ENCODE measurements at places on chromosomes 1 and 21.

- H3K27me3 ChIP-seq, result no peaks in the 10 kb centered on the region
- no peaks in the 10 kb centered on the region for H3K4me1 ChIP-seq
- no peak overlapping the region for H3K4me3 ChIP-seq
- H3K36me3 ChIP-seq, result peaks cover 30% of the 10 kb centered on the region
- no peak overlapping the region for H3K27ac ChIP-seq
Observed at GRCh38 chr1:68157416-68157815, 74.9 kb downstream of the WLS start.

- no peaks in the 10 kb centered on the region for H3K27me3 ChIP-seq
- no peaks in the 10 kb centered on the region for H3K36me3 ChIP-seq
- peaks cover 41% of the 10 kb centered on the region for H3K4me1 ChIP-seq
- H3K4me3 ChIP-seq, result no peak overlapping the region
- DNase-seq, result no peak
- no peak overlapping the region for H3K27ac ChIP-seq
Observed at GRCh38 chr1:237875291-237875690, 15.4 kb downstream of the ZP4 start.

DNA sequence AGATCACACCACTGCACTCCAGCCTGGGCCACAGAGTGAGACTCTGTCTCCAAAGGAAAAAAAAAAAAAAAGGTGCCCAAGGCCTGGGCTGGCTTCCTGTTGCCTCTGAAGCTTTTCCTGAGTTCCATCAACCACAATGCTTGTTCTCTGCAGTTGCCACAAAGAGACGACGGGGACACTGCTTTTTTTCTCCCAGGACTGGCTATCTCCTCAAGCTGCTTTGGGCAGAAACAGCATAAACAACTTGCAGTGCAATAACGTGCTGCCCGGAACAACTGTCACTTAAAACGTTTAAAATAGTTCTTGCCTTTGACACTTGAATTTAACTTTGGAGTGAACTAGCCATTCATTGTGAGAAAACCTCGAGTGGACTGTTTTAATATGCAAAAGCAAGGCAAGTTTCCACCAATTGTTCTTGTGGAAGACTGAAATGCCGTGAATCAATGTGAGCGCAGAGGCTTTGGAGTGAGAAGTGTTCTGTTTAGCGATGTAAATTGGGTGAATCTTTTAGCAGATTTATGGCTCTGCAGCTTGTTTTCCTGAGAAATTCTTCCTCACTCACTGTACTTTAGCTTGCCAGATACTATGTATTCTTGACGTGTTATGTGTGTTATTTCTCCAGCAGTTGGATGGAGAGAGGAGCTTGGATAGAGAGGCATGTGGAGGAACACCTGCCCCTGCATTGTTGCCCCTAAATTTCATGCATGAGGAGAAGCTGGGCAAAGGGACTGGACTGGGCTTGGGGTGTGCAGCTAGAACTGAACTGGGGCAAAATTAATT, 188.1 kb upstream of the KIAA0040 start:
- H3K27me3 ChIP-seq, result no peaks in the 10 kb centered on the region
- H3K36me3 ChIP-seq, result no peaks in the 10 kb centered on the region
- no peak for DNase-seq
- no peaks in the 10 kb centered on the region for H3K4me1 ChIP-seq
- H3K4me3 ChIP-seq, result no peak overlapping the region

DNA sequence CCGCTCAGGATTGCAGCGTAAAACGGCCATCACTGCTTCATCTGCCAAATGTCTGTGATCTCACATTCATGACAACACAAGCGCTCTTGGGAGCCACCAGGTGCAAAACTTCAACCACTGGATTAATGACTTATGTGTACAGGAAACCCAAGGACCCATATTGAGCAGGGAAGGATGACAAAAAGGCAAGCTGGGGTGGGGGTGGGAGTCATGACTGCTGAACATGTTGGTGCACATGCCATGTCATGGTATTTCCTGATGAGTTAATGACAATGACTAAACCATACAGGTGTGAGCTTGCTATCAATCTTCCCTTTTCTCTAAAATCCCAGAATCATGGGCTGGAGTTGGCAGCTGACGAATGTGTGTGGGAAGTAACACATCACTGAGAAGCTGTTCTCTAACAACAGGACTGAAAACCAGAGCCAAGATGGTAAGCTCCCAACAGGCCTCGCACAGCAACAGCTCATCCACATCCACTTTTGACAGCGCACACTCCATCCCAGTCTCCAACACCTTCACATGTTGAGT, 3.1 kb upstream of the SH2D5 start:
- no peak overlapping the region for H3K4me3 ChIP-seq
- no peaks in the 10 kb centered on the region for H3K27me3 ChIP-seq
- peaks cover 19% of the 10 kb centered on the region for H3K36me3 ChIP-seq
- peak; percentile 64 for DNase-seq
- peak overlapping the region; percentile 95 for H3K27ac ChIP-seq

DNA sequence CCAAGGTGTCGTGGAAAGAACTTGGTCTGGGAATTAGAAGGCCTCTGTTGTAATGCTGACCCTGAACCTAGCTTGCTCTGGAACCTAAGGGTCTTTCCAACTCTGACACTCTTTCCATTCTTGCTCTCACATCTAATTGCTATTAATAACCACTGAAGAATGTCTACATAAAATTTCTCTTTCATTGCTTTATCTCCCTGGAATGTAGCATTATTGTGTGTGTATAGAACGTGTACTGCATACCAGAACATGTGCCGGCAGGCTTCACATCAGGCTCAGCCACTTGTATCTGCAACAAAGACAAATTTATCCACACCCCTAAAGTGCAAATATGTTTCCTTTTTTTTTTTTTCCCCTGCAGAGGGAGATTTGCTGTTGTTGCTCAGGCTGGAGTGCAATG, 13.9 kb upstream of the LAX1 start:
- no peaks in the 10 kb centered on the region for H3K27me3 ChIP-seq
- H3K27ac ChIP-seq, result peak overlapping the region; percentile 80
- no peak overlapping the region for H3K4me3 ChIP-seq
- H3K4me1 ChIP-seq, result peaks cover 29% of the 10 kb centered on the region
- H3K36me3 ChIP-seq, result no peaks in the 10 kb centered on the region

DNA sequence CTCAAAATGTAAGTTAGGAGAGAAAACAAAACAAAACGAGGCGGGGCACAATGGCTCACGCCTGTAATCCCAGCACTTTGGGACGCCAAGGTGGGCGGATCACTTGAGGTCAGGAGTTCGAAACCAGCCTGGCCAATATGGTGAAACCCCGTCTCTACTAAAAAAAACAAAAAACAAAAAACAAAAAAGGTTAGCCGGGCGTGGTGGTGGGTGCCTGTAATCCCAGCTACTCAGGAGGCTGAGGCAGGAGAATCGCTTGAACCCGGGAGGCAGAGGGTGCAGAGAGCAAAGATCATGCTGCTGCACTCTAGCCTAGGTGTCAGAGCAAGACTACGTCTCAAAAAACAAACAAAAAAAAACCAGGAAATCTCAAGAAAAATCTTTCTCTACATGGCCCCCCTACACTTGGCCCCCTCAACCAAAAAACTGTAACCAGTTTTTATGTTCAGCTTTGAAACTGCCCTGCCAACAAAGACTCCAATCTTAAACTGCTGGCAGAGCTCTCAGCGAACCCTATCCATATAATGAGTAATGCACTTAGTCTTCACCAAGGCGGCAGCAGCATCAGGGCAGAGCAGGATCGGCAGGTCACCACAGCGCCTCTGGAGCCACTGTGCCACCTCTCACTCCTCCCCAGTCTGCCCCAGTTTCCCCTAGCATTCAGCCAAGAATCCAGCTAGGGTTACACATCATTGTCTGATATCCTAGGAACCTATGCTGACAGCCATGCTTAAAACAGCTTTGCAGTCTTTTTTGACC, 71.7 kb downstream of the JAK1 start:
- H3K4me1 ChIP-seq, result peaks cover 17% of the 10 kb centered on the region
- H3K4me3 ChIP-seq, result no peak overlapping the region
- no peak for DNase-seq
- no peaks in the 10 kb centered on the region for H3K27me3 ChIP-seq
- H3K27ac ChIP-seq, result no peak overlapping the region

DNA sequence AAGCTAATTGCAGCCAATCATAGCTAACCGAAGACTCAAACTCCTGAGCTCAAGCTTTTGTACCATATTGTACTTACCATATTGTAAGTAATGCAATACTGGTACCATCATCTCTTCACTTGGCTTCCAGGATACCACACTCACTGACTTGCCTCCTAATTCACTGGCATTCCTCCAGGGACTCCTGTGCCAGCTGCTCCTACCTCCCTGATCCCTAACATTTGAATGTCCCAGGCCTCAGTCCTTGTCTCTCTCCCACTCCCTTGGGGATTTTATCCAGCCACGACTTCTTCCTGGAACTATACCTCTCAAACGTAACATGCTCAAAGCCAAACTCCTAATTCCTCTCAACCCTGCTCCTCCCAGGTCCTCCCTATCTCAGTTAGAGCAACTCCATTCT, 33.8 kb downstream of the USP48 start:
- no peak for DNase-seq
- H3K27ac ChIP-seq, result no peak overlapping the region
- H3K36me3 ChIP-seq, result peaks cover 81% of the 10 kb centered on the region
- no peak overlapping the region for H3K4me3 ChIP-seq
- H3K27me3 ChIP-seq, result no peaks in the 10 kb centered on the region
- no peaks in the 10 kb centered on the region for H3K4me1 ChIP-seq

DNA sequence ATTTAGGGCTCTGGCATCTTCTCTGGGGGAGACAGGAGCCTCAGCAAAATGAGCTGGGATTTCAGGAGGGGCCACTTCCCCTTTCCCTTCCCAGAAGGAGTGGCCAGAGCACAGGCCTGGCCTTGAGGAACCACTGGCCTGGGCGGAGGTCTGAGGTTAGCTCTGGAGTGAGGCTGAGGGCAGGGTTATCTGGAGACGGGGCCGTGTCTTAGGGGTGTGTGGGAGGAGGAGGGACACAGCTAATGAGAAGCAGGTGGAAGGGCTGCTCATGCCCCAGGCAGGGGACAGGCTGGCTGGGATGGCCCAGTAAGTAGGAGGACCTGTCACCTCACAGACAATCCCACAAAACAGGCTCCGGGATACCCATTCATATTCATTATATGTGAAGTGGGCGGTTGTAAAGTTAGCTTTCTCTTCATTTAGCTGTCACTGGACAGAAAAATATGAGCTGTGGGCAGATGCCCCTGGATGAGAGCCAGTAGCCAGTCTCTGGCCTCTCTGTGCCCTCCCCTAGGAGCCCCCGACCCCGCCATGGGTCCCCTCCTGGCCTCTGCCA, 12.4 kb downstream of the ALX3 start:
- no peak overlapping the region for H3K4me3 ChIP-seq
- H3K27ac ChIP-seq, result no peak overlapping the region
- H3K36me3 ChIP-seq, result peaks cover 48% of the 10 kb centered on the region
- no peak for DNase-seq

GRCh38 chr1:236455243-236455642, 61.2 kb downstream of the EDARADD start:
- no peak overlapping the region for H3K4me3 ChIP-seq
- DNase-seq, result no peak
- H3K27ac ChIP-seq, result no peak overlapping the region
- H3K36me3 ChIP-seq, result no peaks in the 10 kb centered on the region
- H3K4me1 ChIP-seq, result no peaks in the 10 kb centered on the region

DNA sequence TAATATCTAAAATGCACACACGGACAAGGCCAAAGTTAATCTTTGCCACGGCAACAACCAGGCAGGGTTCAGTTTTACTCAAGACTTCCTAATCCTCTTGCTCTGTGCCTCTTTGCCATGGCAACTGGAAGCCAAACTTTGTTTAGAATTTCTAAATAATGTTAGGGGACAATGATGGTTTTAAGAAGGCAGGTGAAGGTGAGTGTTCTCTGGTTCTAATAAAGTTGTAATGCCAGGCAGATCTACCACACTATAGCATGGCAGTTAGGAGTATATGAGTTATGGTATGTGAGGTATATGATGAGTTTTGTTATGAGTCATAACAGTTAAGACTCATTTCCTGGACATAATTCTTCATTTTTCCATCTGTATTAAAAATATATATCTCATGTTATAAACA, 2.7 kb downstream of the PTPRC start:
- H3K36me3 ChIP-seq, result no peaks in the 10 kb centered on the region
- H3K27me3 ChIP-seq, result no peaks in the 10 kb centered on the region
- DNase-seq, result no peak
- H3K27ac ChIP-seq, result peak overlapping the region; percentile 39
- peaks cover 13% of the 10 kb centered on the region for H3K4me1 ChIP-seq

- no peak overlapping the region for H3K27ac ChIP-seq
- peaks cover 7% of the 10 kb centered on the region for H3K4me1 ChIP-seq
Observed at GRCh38 chr1:1245817-1246576, 525 bp downstream of the C1QTNF12 start.

DNA sequence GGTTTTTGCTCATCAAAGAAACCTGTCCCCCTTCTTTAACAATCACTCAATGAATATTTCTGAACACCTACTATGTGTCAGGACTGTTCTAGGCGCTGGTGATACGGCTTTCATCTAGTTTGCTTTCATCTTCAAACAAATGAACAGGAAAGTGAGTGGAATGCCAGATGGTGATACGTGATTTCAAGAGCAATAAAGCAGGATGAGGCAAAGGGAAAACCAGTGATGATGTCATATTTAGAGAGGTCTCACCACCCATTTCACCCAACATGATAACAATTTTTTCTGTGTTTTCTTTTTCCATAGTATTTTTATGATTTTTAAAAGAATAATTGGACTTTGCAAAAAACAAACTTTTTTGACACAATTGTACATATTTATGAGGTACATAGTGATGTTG, 11.3 kb upstream of the SLC6A17 start:
- no peak overlapping the region for H3K4me3 ChIP-seq
- peaks cover 53% of the 10 kb centered on the region for H3K27me3 ChIP-seq
- no peak overlapping the region for H3K27ac ChIP-seq
- H3K4me1 ChIP-seq, result no peaks in the 10 kb centered on the region
- DNase-seq, result no peak
- no peaks in the 10 kb centered on the region for H3K36me3 ChIP-seq

GRCh38 chr1:243471026-243471685, 215.3 kb downstream of the SDCCAG8 start:
- no peaks in the 10 kb centered on the region for H3K36me3 ChIP-seq
- H3K27me3 ChIP-seq, result no peaks in the 10 kb centered on the region
- DNase-seq, result no peak
- no peak overlapping the region for H3K27ac ChIP-seq
- peaks cover 8% of the 10 kb centered on the region for H3K4me1 ChIP-seq

- DNase-seq, result no peak
- H3K36me3 ChIP-seq, result no peaks in the 10 kb centered on the region
Observed at GRCh38 chr1:188782220-188782841, 1695.3 kb downstream of the BRINP3 start.
